ENCODE measurements at places on chromosomes 6 and 20.

GRCh38 chr20:16205507-16205906 is 367.7 kb downstream of the KIF16B start:
- no peak for DNase-seq

- DNase-seq: no peak
Measured at GRCh38 chr20:32368323-32368722, 10.2 kb downstream of the ASXL1 start.

DNA sequence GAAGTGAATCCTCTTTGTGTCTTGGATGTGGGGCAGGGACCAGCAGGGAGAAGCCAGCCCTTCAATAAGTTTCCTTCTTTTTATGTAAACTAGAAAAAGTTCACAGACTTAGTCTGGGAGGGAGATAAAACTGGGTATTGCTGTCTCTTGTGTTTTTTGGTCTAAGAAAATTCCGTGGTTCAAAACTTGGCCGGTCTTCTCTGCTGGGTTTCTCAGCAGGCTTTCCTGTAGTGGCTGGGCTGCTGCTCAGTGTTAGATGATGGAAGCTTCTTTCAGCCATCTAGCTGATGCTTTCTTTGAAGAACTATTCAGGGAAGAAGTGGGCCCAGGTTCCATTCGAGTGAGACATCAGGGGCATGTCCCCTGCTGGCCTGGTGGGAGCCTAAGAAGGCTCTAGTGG is 70.7 kb upstream of the SCP2D1 start:
- DNase-seq: no peak

- DNase-seq: no peak
Measured at GRCh38 chr6:30035784-30036183, 25.3 kb upstream of the POLR1H start.

All from germinal center (tissue), 1 donor.